Neural crest cell (in vitro differentiated cells): ENCODE measurements at places on chromosomes 11 and 22.

DNA sequence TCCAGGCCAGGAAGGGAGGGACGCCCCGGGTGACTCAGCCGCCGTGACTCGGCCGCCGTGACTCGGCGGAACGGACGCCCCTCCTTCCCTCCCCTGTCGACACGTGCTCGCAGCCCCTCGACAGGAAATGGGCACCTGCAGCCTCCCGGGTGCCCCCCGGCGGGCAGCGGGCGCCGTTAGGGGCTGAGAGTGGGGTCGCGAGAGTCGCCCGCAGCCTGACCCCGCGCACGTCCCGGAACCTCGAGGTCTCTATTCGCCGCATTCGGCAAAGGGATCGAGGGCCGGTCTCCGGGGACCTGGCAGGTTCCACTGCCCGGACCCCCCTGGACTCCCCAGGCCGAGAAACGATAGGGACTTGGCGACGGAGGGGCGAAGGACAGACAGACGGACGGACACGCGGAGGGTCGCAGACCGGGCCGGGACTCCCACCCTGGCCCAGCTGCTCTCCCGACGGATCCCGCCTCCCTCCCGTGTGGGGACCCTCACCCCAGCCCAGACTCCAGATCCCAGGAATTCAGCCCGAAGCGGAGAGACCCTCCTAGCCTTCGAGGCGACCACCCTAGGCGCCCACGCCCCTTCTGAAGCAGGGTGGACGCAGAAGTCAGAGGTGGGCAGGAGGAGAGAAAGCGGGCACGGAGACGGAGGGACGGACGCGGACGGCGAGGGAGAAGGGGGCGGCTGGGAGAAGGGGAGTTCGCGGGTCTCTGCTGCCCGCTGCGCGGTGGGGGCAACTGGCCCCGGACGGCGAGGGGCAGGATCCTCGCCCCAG, 648 bp downstream of the FOSL1 start:
- no peak for DNase-seq

DNA sequence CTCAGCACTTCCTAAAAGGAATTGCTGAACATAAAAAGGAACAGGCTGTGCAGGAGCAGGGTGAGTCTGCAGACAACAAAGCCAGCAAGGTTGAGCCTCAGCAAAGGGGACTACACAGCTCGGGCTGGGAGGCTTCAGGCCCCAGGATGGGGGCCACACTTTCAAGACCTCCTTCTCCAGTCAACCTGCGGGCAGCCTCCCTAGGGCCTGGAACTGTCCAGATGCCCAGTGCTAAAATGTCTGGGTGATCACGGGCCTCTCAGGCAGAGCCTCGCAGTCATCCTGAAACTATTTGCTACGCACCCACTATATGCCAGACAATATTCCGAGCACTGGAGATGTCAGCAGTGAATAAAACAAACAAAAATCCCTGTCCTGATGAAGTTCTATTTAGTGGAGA, 3.9 kb upstream of the NEFH start:
- DNase-seq, result no peak

GRCh38 chr11:721741-722345, 15.8 kb downstream of the EPS8L2 start:
- no peak for DNase-seq

DNA sequence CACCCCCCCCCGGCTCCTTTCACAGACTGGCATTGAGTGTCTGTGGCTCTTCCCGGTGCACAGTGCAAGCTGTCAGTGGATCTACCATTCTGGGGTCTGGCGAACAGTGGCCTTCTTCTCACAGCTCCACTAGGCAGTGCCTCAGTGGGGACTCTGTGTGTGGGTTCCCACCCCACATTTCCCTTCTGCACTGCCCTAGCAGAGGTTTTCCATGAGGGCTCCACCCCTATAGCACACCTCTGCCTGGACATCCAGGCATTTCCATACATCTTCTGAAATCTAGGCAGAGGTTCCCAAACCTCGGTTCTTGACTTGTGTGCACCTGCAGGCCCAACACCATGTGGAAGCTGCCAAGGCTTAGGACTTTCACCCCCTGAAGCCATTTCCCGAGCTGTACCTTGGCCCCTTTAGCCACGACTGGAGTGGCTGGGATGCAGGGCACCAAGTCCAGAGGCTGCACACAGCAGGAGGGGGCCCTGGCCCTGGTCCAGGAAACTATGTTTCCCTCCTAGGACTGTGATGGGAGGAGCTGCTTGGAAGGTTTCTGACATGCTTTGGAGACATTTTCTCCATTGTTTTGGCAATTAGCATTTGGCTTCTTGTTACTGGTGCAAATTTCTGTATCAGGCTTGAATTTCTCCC, 26.0 kb downstream of the BCL2L13 start:
- no peak for DNase-seq

- DNase-seq, result no peak
Observed at GRCh38 chr11:27973851-27974536, 134.0 kb downstream of the KIF18A start.

- DNase-seq, result no peak
Observed at GRCh38 chr11:62472063-62472884, 53.4 kb downstream of the SCGB1A1 start.

- DNase-seq, result no peak
Observed at GRCh38 chr22:47173535-47174021, 411.1 kb downstream of the TBC1D22A start.

DNA sequence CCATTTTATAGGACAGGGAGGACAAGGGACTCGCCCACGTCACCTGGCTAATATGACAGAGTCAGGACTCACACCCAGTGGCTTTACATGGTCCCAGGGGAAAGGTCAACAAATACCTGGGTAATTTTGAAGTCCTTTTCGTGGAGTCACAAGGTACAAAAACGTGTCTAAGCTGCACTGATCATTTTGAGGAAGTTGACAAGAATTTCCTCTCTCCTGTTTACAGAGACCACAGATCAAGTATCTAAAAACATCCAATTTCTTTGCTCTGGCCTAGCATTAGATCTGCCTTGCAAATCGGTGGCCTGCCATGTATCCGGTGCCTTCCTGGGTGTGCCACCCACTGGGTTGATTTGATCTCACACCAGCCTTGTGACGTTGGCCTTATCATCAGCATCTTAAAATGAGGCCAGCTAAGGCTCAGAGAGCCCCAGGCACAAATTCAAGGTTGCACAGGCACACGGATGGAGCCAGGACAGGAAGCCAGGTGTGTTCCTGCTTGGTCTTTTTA, 17.6 kb downstream of the GDPD5 start:
- DNase-seq, result no peak

GRCh38 chr11:35335226-35335625, 84.1 kb downstream of the SLC1A2 start:
- no peak for DNase-seq

- DNase-seq, result no peak
Observed at GRCh38 chr11:64626637-64627036, 35.6 kb downstream of the SLC22A12 start.

GRCh38 chr11:68832476-68833181, 9.1 kb downstream of the CPT1A start:
- no peak for DNase-seq

DNA sequence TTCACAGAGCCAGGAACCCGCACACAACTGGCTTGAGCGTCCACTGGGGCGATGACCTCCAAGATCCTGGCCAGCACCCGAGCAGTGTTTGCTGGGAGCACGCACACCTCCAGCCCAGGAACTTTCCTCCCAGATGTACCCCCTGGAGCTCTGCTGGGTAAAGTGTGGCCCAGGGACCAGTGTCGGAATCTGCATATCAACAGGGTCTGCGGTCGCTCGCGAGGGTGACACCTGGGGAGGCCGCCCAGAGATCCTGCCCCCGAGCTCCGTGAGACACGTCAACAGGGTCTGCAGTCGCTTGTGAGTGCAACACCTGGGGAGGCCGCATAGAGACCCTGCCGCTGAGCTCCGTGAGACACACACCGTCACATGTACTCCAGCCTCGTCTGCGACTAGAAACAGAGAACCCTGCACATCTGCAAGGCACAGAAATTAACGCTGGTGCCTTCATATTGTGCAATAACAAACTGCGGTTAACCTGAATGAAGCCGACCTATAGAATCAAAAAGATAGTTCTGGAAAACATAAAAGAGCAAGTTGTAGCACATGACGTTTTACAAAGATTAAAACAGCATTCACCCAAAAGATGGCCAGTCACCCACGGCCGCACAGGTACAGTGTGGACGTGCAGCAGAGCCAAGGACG, 172.4 kb downstream of the BRD1 start:
- DNase-seq, result no peak

DNA sequence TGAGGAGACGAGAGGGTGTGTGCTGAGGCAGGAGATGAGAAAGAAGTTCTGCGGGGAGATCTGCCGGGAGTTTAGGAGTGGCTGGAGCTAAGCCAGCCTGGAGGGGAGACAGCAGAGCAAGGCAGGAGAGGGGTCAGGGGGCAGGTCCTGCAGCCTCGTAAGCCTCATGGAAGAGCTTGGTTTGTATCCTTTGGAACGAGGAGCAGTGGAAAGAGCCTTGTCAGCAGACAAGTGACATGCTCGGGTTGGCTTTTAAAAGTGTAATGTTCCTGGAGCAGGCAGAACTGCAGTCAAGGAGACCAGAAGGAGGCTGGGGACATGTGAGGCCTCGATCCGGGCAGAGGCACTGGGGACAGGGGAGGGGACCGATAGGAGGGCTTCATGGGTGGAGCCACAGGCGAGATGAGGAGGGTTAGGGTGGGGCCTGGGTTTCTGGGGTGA, 21.4 kb upstream of the TUB start:
- DNase-seq, result no peak

DNA sequence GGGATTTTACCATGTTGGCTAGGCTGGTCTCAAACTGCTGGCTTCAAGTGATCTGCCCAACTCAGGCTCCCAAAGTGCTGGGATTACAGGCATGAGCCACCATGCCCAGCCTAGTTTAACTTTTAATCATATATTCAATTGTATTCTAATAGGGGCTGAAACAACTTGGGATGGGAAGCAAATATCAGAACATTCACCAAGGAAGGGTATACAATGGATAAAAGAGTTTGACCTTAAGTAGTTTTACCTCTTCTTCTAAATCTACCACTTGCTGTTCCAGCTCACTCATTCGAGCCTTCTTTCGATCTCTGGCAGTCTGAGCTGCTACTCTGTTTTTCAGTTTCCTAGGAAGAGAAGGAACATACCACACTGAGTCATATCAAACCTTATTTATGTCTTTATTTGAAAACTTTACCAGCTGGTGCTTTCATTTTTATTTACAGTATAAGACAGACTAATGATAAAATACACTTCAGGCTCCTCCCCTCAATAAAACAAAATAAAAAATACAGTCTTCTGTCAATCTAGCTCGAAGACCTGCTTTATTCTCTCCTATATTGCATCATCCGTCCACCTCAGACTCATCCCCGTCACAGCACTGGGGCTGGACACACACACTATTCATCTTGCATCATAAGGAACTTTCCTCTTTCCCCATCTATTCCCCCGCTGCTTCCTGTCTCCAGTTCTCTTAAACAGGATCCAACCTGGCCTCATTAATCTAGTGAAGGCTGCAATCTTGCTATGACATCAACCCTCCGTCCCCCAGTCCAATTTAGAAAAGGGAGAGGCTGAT, 1.4 kb downstream of the XBP1 start:
- no peak for DNase-seq

DNA sequence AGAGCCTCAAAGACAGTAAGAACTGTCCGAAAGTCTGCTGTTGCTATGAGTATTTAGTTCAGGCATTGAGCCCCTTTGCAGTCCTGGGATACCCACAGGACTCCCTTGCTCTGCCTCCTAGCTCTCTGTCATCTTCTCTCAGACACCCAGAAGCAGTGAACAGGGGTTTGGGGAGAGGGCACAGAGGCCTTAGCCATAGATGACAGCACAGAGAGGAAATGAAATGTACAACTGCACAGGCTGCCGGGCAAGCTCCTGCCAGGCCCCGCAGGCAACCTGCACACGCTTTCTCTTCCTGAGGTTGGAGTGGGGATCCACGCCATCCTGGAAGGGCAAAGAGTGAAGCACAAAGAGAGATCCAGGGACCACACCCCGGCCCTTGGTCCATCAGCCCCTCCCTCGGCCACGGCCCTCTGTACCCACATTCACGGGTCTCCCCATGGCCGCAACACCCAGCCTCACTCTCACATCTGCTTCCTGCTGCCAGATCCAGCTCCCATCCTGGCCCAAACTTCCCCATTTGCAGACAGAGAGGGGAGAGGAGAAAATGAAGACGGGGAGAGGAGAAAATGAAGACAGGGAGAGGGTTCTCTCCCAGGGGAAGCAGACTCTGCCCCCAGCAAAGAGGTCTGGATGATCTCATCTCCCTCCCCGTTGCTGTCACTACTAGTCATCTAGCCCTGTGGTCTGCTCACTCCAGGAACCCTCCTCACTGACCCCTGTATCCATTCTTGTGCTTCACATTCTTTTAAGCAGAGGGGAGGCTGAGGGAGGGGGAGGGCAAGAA, 40.7 kb downstream of the CD6 start:
- DNase-seq, result no peak

DNA sequence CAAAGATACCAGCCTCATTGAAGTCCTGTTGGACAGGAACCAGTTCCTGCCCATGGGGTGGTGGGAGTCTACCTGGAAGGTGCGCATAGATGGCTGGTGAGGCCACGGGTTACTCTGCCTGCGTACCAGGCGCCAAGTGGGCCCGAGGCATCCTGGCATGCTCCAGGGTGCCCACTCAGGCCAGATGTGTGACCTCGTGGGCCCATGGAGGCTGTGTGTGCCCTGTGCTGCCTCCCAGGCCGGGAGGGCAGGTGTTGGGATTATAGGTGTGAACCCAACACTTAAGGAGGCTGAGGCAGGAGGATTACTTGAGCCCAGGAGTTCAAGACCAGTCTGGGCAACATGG, 23.1 kb downstream of the TANGO2 start:
- no peak for DNase-seq

DNA sequence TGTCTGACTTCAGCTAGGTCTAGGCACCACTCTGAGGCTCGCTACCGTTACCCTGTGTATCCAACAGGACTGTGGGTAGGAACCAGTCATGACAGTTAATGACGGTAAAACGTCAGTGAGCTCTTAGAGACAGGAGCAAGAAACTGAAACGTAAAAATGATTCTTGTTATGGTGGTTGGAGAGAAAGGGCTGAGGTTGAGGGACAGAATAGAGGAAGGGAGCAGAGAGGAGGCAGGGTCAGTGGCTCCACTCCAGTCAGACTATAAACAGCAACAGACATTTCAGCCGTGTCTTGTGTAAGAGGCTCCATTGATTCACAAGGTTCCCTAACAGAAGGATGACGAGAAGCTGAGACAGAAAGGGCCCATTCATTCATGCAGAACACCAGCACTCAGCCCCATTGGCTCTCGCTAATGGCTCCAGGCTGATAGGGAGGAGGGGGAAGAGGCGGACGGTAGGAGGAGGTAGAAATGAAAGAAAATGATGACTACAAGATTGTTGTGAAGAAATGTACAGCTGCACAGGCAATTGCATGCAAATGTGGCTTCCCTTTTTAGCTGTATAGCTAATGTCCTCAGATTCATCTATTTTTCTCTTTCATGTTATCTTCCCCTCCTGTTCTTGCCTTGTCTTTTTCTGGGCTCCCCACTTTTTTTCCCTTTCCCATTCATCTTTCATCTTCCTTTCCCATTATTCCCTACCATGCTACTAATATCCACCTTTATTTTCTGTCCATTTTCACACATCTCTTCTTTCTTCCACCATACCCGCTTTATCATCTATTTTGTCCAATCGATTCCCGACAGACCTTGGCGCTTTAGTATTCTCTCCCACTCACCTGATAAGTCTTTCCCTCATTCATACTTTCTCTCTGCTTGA, 34.3 kb downstream of the ETS1 start:
- peak; percentile 33 for DNase-seq
